ENCODE measurements at places on chromosomes 1 and 21.

- no peaks in the 10 kb centered on the region for H3K36me3 ChIP-seq
- H3K27ac ChIP-seq, result no peak overlapping the region
- H3K4me3 ChIP-seq, result no peak overlapping the region
- DNase-seq, result no peak
- H3K4me1 ChIP-seq, result peaks cover 2% of the 10 kb centered on the region
These were observed 27.9 kb downstream of the EPHB2 start for GRCh38 chr1:22738522-22738921.

- no peak overlapping the region for H3K27ac ChIP-seq
- H3K4me1 ChIP-seq, result no peaks in the 10 kb centered on the region
- no peaks in the 10 kb centered on the region for H3K27me3 ChIP-seq
- H3K36me3 ChIP-seq, result no peaks in the 10 kb centered on the region
These were observed 56.1 kb upstream of the TLR5 start for GRCh38 chr1:223199094-223199647.

GRCh38 chr1:14636897-14637632, 38.6 kb downstream of the KAZN start:
- no peaks in the 10 kb centered on the region for H3K27me3 ChIP-seq
- H3K36me3 ChIP-seq, result no peaks in the 10 kb centered on the region
- no peaks in the 10 kb centered on the region for H3K4me1 ChIP-seq
- no peak overlapping the region for H3K27ac ChIP-seq

DNA sequence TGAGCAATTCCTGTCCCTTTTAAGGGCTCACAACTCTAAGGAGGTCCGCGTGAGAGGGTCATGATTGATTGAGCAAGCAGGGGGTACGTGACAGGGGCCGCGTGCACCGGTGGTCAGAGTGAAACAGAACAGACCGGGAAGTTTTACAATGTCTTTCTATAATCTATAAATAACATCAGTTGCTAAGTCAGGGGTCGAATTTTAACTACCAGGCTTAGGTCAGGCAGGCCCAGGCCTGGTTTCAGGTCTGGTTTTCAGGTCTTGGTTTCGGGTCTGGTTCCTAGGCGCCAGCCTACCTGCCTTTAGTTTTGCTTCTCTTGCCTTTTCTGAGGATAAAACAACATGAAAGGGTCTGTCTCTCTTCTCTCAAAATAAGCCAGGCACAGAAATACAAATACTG, 476.0 kb upstream of the CAMK1G start:
- no peaks in the 10 kb centered on the region for H3K27me3 ChIP-seq
- H3K27ac ChIP-seq, result no peak overlapping the region
- H3K4me3 ChIP-seq, result no peak overlapping the region
- no peak for DNase-seq

DNA sequence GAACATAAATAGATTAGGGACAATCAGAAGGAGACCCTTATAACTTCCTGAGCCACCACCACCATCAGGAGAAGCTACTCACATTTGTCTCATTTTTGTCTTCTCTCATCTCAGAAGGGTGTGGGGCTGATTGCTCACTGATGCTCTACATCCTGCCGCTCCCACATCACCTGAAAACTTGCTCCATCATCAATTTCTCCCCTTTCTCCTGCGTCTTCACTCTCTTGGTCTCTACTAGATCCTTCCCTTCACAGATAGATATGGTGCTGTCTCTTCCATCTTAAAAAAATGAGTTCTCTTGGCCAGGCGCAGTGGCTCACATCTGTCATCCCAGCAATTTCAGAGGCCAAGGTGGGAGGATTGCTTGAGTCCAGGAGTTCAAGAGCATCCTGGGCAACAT, 38.4 kb downstream of the C1orf216 start:
- H3K4me3 ChIP-seq, result no peak overlapping the region
- H3K36me3 ChIP-seq, result no peaks in the 10 kb centered on the region
- no peak overlapping the region for H3K27ac ChIP-seq
- DNase-seq, result no peak
- H3K4me1 ChIP-seq, result no peaks in the 10 kb centered on the region
- no peaks in the 10 kb centered on the region for H3K27me3 ChIP-seq

GRCh38 chr1:4694492-4694891, 40.1 kb downstream of the AJAP1 start:
- DNase-seq, result no peak
- H3K27ac ChIP-seq, result no peak overlapping the region
- no peaks in the 10 kb centered on the region for H3K4me1 ChIP-seq
- no peaks in the 10 kb centered on the region for H3K27me3 ChIP-seq
- H3K4me3 ChIP-seq, result no peak overlapping the region
- no peaks in the 10 kb centered on the region for H3K36me3 ChIP-seq
